ENCODE measurements at places on chromosomes 6 and 20. TPM values are rescaled to one million over a fixed set of nuclear protein-coding genes. Genes with fewer than 3 reads are reported as not detected.

SLC22A2 gene
- not detected for total RNA-seq

OVOL2 gene
- not detected for total RNA-seq

COL9A1 gene
- total RNA-seq, result not detected

MAN1A1 gene
- 27.5 TPM for total RNA-seq

RAET1L gene
- not detected for total RNA-seq

GMPR gene
- 0.31 TPM for total RNA-seq

HRH3 gene
- total RNA-seq, result not detected

RARS2 gene
- 21.8 TPM for total RNA-seq

MAP7 gene
- 0.73 TPM for total RNA-seq

KIF25 gene
- not detected for total RNA-seq

PRR18 gene
- not detected for total RNA-seq

LINC00237 gene
- total RNA-seq, result not detected

COL21A1 gene
- not detected for total RNA-seq

RAMACL gene
- total RNA-seq, result 0.73 TPM

MICA gene
- 16.9 TPM for total RNA-seq

PDE10A gene
- total RNA-seq, result not detected

KIAA1755 gene
- total RNA-seq, result not detected

HAO1 gene
- total RNA-seq, result not detected

ROS1 gene
- total RNA-seq, result not detected

SCGN gene
- total RNA-seq, result not detected

NKAPL gene
- not detected for total RNA-seq

EYA4 gene
- total RNA-seq, result not detected

CENPW gene
- 50.4 TPM for total RNA-seq

UBE2J1 gene
- 35.0 TPM for total RNA-seq

MUC22 gene
- total RNA-seq, result not detected

KCNB1 gene
- total RNA-seq, result not detected

SOBP gene
- total RNA-seq, result 0.84 TPM

GZF1 gene
- 17.9 TPM for total RNA-seq

ACSS1 gene
- 5.8 TPM for total RNA-seq

POM121L2 gene
- total RNA-seq, result not detected

DSTN gene
- 42.5 TPM for total RNA-seq

PNPLA1 gene
- total RNA-seq, result 0.86 TPM

C20orf204 gene
- total RNA-seq, result 2.4 TPM

SLC44A4 gene
- total RNA-seq, result not detected

DEFB132 gene
- not detected for total RNA-seq

GNAS-AS1 gene
- total RNA-seq, result 0.29 TPM

MAK gene
- total RNA-seq, result 0.07 TPM

FAM209B gene
- 1.5 TPM for total RNA-seq

TMEM217 gene
- total RNA-seq, result 23.7 TPM

PLG gene
- 0.64 TPM for total RNA-seq

SNAP25 gene
- total RNA-seq, result 0.76 TPM

CLDN20 gene
- total RNA-seq, result not detected

FAM217A gene
- total RNA-seq, result not detected

DBNDD2 gene
- 6.4 TPM for total RNA-seq

SLC17A3 gene
- total RNA-seq, result not detected

TPBG gene
- total RNA-seq, result not detected

OR2J3 gene
- total RNA-seq, result not detected

Data from natural killer cell treated with Interleukin-12 subunit alpha and Interleukin-12 subunit beta and Interleukin-15 and Interleukin-18, amount 100 ng/mL, for 72 hours (primary cell).